ENCODE measurements at places on chromosomes 7 and 10.

DNA sequence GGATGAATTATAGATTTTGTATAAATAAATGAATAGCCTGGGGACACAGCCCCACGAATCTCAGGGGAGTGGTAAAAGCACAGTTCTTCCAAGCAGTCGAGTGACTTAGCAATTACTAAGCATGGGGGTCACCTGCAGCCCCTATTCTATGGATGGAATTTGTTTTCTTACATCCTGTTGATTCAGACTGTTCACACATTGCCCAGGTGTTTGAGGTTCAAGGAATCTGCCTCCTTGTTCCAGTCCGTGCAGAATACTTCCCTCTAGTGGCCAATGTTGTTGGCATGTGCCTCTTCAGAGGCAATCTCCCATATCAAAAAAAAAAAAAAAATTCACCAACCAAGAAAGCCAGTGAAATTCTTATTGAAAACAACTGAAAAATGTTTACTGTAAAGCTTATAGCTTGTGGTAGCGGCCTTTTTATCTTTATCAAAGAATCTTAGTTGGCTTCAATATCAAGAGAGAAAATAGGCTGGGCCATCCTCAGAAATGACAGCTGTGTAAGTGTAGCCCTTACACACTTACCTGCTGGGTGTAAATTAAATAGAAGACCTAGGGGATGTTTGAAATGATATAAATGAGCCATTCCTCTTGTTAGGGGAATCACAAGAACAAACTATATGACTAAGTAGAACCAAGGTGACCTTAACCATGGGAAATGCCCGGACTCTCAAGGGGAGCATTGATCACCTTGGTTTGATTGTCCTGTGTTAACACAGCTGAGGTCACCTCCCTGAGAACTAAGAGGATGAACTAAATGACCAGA, 7.8 kb downstream of the LIPM start:
- no peak for DNase-seq

DNA sequence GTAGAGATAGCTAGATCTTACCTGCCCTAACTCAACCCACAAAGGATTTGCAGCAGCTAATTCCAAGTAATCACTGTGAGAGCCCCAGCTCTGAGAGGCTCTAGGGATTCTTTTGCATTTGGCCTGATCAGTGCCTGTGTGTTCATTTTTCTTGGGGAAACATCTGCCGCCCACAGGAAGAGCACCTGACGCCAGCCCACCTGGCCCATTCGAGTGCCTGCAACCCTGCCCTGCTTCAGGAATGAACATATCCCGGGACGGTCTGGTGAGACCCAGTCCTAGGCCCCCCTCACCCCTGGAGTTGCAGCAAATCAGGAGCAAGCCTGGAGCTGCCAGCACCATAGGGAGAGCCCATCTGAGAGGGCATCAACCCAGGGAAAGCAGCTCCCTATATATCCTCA, 38.8 kb downstream of the GSDME start:
- no peak for DNase-seq

GRCh38 chr10:26556748-26557640, 118.9 kb downstream of the APBB1IP start:
- peak; percentile 1 for DNase-seq

GRCh38 chr7:100221231-100221718, 1.5 kb downstream of the PVRIG start:
- DNase-seq = peak; percentile 63

GRCh38 chr7:154195266-154195665, 143.1 kb downstream of the DPP6 start:
- no peak for DNase-seq

DNA sequence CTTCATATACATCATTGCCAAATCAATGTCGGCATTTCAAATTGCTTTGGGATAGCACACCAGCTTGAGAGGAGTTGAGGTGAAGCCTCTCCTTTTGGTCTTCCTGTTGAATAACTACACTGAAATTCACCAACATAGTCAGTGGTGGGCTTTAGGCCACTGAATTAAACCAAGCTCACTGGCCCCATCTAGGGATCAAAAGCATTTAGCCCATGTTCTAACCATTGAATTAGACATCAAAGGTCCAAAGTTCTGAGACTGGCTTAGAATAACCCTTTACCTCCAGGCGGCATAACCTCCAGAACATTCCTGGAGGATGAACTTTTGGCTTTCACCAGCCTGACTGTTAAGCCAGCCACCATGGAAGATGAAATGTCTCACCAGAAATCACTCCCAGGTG, 54.6 kb downstream of the BPGM start:
- DNase-seq = no peak

DNA sequence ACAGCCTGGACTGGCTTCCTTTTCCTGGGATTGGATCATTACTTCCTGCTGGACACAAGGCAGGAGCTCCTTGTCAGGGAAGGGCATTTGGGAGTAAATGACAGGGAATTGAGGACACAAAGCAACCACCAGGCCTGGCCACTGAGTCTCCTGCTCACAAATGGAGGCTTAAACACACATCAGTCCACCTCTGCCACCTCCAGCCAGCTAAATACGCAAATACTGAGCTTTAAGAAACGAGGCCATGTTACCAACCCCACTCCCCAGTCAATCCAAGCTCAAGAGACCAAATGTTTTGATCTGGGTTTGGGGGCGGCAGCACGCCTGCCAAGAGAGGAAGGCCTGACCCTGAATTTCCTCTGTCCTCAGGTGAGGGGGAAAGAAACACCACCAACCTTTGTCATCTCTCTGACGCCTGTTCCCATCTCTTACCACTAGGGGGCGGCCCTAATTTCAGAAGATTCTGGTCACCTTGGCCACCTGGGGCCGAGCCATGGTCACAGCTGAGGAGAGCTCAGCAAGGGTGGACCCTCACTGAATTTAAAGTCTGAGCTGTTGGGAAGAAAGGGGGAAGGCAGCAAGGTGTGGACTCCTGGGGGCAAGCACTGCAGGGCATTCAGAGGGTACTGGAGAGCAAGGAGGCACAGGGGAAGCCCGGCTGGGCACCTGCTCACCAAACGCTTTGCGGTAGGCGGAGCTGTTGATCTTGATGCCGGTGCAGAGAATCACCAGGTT, 16.5 kb downstream of the AIFM2 start:
- peak; percentile 17 for DNase-seq

- no peak for DNase-seq
Observed at GRCh38 chr10:99775850-99776249, 6.6 kb upstream of the ABCC2 start.

GRCh38 chr10:10826125-10826524, 191.5 kb upstream of the CELF2 start:
- DNase-seq = no peak

GRCh38 chr7:94529516-94529915, 19.9 kb downstream of the CASD1 start:
- DNase-seq = no peak

All from activated naive CD4-positive, alpha-beta T cell (primary cell).